ENCODE measurements at places on chromosomes 6 and 20. TPM values are rescaled to one million over a fixed set of nuclear protein-coding genes. Genes with fewer than 3 reads are reported as not detected.
A peak's percentile ranks its signal among the peaks of the same experiment; 100 is the strongest.

CYP39A1 gene
- not detected for total RNA-seq

DNA sequence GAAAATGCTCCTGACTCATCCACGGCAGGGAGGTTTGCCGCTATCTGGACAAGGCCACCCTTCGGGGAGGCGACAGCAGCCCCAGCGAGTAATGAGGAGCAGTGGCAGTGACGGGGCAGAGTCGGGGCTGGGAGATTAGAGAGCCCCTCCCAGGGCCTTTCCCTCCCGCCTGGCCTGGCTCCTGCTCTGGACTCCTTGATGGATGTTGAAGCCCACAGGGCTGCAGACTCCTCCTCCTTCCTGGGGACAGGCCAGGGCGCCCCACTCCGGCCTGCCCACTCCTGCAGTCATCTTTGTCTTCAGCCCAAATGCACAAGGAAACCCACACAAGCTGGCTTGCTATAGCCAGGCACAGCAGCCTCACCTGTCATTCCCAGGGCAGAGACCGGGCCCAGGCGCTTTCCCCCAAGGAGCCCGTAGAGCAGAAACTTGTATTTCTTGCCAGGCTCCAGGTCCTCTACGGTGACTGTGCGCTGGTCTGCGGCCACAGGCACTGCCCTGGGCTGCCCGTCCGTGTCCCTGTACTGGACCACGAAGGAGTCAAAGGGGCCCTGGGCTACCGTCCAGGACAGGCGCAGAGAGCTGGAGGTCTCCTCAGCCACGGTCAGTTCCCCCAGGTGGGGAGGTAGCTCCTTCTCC is 7.7 kb downstream of the CYP21A2 start:
- no peak for DNase-seq

DNA sequence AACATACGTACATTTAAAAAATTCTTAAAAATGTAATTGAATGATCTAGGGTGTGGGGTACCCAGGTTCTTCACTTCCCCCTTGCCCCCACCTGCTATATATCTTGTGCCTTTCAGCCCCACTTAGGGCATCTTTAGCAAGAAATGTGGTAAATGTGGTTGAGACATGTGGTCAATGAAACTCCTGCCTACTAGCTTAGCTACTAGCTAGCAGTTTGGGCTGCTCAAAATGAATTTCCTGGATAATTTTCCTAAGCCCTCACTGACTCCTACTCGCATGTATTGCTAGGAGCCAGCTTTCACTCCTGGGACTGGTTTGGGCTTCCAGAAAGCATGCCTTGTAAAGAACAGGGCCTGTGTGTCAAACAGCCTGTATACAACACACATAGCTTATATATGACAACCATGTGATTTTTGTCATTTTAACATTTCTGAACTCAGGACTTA is 257.3 kb downstream of the ATXN1 start:
- no peak for DNase-seq

DNA sequence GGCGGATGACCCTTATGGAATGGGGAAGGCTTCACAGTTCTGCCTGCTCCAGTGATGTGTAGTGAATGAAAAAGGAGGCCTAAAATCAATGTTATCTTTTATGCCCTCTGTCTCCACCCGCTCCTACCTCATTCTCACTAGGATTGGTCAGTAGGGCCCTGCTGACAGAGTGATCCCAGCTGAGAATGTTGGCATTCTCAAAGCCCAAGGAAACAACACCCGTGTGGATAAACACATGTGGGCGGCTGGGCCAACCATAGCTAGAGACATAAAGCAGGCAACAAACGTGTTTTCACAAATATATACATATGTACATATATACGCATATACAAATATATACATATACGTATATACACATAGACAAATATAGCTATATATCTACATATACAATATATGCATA is 4.5 kb downstream of the RIPK1 start:
- no peak for DNase-seq

- peak; percentile 14 for DNase-seq
These were observed 95.9 kb upstream of the IFNGR1 start for GRCh38 chr6:137315081-137315480.
